CD4-positive, alpha-beta T cell treated with Interleukin-21 for 1 hour (primary cell): ENCODE measurements at places on chromosomes 2 and 18.

GRCh38 chr2:3517948-3518495 is 1.3 kb downstream of the ADI1 start:
- no peak for DNase-seq

DNA sequence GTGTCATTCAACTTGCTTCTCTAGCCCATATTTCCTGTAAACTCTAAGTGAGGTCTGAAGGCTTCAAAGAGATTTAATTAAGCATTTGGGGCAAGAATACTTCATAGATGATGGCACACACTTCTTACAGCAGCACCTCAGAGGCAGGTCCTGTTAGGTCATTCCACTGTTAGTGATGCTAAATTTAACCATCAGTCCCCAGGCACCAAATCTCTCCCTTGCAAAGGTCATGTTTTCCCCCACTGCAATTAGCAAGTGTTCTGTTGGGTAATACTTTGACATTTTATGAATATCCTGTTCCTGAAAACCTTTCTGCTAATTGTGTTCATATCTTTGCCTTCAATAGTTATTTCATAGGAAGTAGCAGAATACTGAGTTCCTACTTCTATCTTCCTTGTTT is 117.0 kb downstream of the STK39 start:
- DNase-seq, result no peak

DNA sequence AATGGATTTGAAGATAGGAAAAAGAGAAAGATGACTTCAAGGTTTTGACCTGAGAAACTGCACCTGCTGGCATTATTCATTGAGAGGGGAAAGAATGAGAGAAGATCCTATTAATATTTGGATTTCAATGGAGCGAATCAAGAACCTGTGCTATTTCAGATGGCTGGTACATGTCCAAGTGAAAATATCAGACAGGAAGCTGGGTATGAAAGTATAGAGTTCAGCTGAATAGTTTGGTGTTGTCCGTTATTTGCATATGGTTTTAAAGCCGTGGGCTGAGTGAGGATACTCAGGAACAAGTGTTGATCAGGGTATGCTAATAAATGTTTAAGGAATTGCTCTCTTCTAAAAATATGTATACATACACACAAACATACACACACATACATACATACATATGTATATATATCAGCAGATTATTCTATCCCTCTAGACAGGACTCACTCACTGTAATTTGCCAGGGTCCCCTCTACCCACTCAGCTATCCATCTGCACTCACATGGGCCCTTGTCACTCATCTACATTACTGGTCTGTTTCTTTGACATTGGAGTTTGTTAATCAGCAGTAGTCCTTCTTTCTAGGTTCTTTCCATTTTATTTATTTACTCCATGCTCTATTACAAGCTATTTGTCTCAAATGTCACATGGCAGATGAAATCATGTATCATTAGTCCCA is 33.9 kb upstream of the IKZF2 start:
- no peak for DNase-seq

GRCh38 chr18:11005528-11005927 is 143.8 kb downstream of the PIEZO2 start:
- no peak for DNase-seq

DNA sequence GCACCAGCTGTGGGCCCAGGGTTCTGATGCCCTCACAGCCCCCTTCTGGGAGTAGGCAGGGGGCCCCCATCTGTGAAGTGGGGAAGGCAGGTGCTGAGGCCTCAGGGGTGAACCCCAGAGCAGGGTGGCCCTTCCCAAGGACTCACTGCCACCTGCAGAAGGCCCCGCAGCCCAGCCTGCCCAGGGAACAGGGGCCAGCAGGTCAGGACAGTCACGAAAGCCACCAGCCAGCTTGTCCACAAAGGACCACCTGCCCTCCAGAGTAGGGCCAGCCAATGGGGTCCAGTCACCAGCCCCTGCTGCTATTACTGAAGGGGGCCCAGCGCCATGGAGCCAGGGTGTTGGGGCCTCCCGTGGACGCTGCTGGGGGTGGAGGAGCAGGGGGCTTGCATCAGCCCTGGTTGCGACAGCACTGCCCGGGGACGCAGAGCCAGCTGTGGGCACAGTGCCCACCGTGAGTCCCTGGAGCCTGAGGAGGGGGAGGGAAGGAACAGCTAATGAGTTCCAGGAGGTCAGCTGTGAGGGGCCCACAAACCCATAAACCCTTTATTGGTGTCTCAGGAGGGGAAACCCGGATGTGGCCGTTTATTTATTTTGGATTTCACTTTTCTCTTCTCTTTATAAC is 11.5 kb upstream of the SNED1 start:
- DNase-seq, result no peak

DNA sequence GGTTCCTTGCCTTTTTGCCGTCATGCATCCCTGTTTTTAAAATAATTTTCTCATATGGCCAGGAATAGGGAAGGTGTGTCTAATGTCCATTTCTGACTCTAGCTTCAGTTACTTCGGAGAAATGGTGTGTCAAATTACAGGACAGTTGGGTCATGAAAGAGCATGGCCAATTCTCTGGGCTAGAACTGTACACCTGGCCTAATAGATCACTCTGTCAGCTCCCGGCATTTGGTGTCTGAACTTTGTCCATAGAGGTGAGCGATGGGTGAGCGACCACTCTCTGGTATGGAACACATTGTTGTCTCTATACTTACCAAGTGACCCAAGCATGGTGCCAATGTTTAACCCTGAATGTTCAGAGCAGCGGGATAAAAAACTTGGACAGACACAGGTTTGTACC is 38.3 kb upstream of the ASB18 start:
- no peak for DNase-seq
